ENCODE measurements at places on chromosomes 3 and 15. TPM values are rescaled to one million over a fixed set of nuclear protein-coding genes. Genes with fewer than 3 reads are reported as not detected.

The SH3BP5 gene
- 61.6 TPM for total RNA-seq

The CILP gene
- 0.31 TPM for total RNA-seq

GRCh38 chr3:37056826-37057225, 63.5 kb downstream of the MLH1 start:
- DNase-seq, result no peak

DNA sequence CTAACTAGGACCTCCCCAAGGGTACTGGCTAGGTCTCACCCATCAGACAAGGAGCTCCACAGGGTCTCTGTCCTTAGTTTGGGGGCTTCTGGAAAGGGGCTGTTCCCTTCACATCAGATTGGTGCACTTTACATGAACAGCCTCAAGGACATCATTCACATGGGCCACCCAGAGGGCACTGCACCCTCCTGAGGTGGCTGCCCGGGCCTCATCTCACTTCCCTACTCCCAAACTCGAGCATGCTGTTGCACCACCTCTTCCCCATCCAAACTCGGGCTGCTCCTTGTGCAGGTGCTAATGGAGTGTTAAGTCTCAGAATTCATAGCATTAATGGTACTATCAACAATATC, 48.1 kb downstream of the RAB11A start:
- no peak for DNase-seq

DNA sequence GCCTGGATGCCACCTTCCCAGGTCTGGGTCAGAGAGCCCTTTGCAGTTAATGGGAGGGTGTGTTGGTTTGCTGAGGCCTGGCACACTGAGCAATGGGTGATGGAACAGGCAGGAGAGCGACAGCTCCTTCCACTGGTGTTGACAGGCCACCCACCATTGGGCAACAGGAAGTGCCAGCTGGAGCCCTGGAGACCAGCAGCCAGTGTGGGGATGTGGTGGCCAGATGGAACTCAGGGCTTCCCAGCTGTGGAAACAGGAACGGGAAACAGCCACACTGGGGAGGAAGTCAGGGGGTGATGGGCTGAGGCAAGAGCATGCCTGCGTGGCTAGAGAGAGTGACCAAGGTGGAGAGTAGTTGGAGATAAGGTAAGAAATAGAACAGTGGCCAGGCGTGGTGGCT, 9.3 kb downstream of the PSTPIP1 start:
- DNase-seq, result no peak

- no peak for DNase-seq
Measured at GRCh38 chr3:150956376-150956775, 16.2 kb downstream of the CLRN1 start.

Measured in occipital lobe (tissue), 3 donors.